Kidney epithelial cell (primary cell): ENCODE measurements at places on chromosomes 12 and 14. TPM values are rescaled to one million over a fixed set of nuclear protein-coding genes. Genes with fewer than 3 reads are reported as not detected.

Gene LBHD2
- total RNA-seq, result not detected in 2 replicates

Gene ZNF605
- 6.6 and 14.4 TPM in 2 replicates for total RNA-seq

DNA sequence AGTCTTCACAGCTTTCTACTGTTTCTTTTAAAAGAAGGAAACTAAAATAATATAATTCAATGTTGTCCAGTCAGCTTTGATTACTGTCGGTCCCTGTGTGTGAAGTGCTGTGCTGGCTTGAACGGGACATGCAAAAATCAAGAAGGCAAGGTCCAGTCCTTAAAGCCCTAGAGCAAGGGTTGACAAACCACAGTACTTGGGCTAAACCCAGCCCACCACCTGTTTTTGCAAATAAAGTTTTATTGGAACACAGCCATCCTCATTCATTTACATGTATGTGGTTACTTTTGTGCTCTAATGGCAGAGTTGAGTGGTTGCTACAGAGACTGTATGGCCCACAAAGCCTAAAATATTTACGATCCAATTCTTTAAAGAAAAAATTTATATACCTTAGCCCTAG lies 41.2 kb upstream of the TCL1B start:
- DNase-seq, result no peak

- no peak for DNase-seq
Observed at GRCh38 chr12:2171672-2172426, 119.1 kb downstream of the CACNA1C start.

DNA sequence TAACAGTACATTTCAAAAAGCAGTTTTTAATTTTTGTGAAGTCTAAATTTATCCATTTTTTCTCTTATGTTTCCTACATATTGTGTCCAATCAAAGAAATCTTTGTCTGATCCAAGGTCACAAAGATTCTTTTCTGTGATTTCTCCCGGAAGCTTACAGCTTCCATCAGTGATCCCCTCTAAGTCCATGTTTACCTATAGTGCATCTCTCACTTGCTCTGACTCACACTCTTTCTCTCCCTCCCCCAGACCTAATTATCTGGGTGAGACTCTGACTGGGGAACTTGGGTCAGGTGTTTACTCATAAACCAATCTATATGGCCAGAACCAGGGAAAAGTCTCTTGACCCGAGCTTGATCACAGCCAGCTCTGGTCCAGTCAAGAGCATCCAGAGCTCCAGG lies 224.4 kb downstream of the SPTSSA start:
- DNase-seq, result no peak

DNA sequence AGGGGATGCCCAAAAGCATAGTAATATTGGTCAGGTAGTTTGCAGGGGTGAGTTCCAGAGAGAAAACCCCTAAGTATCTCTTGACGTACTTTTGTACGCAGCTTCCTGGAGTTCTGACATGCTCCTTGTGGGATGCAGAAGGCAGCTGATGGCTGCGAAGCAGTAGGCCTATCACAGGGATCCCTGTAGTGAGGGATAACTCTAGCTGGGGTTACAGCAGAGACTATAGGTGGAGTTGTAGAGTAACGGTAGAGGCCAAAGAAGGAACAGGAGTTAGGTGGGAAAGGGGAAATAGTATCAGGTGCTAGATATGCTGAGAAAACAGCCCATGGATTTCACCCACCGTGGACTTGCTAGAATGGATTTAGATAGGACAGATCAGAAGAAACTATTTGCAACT lies 37.3 kb downstream of the MGST1 start:
- no peak for DNase-seq
